Hepatocyte (in vitro differentiated cells): ENCODE measurements at places on chromosomes 13 and 19.

GRCh38 chr13:113732961-113733950, 25.8 kb upstream of the TMEM255B start:
- no peak for DNase-seq

DNA sequence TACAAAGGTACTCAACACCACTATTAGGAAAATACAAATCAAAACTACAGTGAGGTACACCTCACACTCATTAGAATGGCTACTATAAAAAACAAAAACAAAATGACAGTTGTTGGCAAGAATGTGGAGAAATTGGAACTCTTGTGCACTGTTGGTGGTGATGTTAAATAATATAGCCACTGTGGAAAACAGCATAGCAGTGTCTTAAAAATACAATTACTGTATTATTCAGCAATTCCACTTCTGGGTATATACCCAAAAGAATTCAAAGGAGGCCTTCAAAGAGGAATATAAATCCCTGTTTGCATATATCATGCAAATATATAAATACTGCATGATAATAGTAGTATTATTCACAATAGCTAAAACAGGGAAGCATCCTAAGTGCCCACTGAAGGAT, 66.8 kb downstream of the CDK8 start:
- DNase-seq: no peak

- DNase-seq: no peak
Measured at GRCh38 chr19:41437944-41438574, 1.7 kb downstream of the DMAC2 start.

DNA sequence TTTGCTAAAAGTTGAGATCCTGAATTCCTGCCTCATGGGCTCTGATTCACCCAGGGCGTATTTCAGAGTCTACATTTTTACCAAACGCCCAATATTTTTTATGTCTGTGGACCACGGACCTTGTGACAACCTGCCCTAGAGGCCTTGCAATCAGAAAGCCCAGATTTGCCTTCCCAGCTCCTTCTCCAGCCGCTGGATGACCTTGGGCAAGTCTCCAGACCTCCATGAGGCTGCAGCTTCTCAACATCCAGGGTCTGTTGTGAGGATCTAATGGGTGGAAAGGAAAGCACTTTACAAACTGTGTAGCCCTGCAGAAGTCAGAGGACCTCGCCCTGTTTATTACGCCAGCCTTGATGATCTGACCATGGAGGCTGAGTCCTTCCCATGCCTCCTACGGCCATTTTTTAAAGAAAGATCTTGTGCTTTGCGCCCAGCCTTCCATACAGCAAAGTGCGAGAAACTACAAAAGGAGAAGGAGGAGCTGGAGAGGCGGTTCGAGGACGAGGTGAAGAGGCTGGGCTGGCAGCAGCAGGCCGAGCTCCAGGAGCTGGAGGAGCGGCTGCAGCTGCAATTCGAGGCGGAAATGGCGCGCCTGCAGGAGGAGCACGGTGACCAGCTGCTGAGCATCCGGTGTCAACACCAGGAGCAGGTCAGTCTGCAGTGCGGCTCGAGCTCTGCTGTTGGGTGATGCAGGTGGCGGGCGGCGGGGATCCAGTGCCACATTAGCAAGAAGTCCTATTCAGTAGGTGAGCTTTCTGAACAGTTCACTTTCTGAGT, 115.6 kb downstream of the SLC7A1 start:
- DNase-seq: no peak

GRCh38 chr19:49489601-49490167, 2.3 kb downstream of the RPL13A start:
- no peak for DNase-seq
